ENCODE measurements at places on chromosomes 13 and 19.

DNA sequence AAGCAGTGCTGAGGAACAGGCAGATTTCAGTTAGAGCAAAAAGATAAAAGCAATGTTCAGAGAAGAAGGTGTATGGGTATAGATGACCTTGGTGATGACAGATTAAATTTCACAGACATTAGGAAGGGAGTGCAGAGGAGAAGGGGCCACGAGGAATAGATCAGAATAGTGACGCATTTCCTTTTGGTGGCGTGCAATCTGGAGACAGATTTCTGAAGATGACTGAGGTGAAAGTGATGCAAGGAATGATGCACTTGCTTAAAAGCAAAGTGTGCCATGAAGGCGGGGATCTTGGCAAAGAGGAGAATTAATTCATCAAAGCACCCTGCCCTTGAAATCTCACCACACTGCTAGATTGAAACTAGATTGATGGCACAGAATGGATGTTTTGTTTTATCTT, 202.4 kb downstream of the ITGBL1 start:
- DNase-seq = no peak

DNA sequence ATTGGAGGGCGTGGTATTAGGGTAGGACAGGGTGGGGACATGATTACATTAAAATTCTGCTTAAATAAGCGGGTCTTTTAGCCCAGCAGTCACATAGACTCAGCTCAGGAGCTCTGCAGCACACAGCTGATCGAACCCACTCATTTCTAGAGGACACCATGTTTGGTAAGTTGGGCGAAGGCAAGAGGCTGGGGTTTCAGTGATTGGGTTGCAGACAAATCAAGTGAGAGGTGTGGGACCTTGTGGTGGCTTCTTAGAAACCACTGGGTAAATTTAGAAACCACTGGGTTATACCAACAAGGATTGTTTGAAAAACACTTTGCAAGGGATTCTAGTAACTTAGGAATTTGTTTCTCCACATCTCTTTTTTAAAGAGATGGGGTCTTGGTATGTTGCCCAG, at the start of gene LEUTX:
TSS of gene LEUTX (plus strand) at position 92 of the 400 bp plus-strand sequence. CDS start at position 159, 67 bp downstream.
- no peak for DNase-seq

GRCh38 chr13:42041011-42041683, 7.3 kb upstream of the DGKH start:
- DNase-seq = no peak

DNA sequence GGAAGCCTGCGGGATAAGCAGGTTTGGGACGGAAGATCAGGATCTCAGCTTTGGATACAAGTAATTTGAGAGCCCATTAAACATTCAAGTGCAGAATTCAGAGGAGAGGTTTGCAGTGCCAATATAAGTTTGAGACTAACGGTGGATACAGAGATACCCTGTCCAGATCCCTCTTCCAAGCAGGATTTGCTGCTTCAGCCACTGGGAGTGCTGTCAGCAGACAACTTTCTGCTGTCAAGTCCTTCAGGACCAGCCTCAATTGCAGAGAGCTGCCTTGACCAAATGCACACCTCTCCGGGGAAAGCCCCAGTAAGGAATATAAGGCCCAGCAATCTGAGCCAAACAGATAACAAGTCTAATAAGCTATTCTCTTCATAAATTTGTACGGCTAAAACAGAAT, 46.1 kb upstream of the ZNF780A start:
- DNase-seq = no peak

DNA sequence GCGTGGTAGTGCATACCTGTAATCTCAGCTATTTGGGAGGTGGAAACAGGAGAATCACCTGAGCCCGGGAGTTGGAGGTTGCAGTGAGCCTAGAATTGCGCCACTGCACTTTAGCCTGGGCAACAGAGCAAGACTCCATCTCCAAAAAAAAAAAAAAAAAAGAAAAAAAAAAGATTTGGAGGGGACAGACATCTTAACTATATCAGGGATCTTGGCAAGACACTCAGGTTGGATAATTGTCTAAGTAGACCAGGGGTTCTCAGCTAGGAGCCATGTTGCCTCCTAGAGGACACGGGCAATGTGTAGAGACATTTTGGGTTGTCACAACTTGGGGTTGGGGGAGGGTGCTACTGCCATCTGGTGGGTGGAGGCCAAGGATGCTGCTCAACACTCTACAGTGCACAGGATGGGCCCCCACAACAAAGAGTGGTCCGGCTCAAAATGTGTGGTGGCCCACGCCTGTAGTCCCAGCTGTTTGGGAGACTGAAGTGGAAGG, 1.9 kb upstream of the ZNF580 start:
- DNase-seq = no peak

- no peak for DNase-seq
These were observed 57.6 kb downstream of the RASA3 start for GRCh38 chr13:114074671-114075315.

- DNase-seq = no peak
These were observed 97.9 kb downstream of the DOCK9 start for GRCh38 chr13:98879957-98880356.

DNA sequence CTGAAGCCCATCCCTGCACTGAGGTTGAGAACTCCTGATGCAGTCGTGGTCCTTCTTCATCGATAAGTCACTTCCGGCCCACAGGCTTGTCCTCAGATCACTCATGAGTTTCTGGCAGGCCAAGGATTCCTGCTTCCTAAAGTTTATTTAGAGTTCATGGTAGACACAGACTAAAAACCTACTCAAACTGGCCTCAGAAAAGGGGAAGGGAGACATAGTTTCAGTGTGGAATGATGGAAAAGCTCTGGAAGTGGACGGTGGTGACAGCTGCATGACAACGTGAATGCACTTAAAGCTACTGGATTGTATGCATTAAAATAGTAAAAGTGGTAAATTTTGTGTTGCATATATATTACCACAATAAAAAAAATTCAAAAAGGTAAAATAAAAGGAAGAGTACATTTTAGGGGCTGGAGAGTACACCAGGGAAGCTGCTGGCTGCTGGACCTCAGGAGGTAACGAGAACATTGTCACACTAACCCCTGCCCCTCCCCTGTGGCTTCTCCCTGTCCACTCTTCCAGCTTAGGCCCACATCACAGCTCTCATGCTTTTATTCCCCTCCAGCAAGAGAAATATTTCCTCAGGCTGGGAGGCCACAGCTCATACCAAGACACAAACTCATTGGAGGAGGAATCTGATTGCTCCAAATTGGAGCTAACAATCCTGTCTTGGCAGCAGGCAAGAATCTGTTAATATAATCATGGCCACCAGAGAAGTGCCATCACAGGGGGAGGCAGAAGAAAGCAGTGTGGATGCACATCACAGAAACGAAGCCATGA, 741.0 kb downstream of the UQCRFS1 start:
- DNase-seq = no peak

- peak; percentile 56 for DNase-seq
These were observed 6.0 kb downstream of the AP1M2 start for GRCh38 chr19:10580979-10581631.
